Right lobe of liver (tissue), 6 donors: ENCODE measurements at places on chromosomes 13 and 19. TPM values are rescaled to one million over a fixed set of nuclear protein-coding genes. Genes with fewer than 3 reads are reported as not detected.

KRI1 gene
- total RNA-seq, result 8.4 TPM

CCDC8 gene
- 0.44 TPM for total RNA-seq

PLA2G4C gene
- total RNA-seq, result 3.8 TPM

ELSPBP1 gene
- total RNA-seq, result not detected

CYP2A6 gene
- total RNA-seq, result 374 TPM

ATP5F1D gene
- 240 TPM for total RNA-seq

DNA sequence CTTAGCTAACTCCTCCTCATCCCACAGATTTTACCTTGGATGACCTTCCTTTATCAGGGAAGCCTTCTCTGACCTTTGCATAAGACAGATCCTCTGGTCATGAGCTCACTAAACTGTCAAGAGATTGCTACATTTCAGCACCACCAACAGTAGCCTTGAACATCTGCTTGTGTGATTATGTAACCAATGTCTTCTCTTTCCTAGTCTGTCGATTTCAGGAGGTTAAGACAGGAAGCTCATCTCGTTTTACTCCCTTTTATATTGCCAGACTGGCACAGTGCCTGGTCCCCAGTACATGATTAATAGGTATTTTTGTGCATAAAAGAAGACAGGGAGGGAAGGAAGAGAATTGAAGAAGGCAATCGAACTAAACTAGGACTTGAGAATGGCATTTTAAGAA is 1697.7 kb downstream of the EFNB2 start:
- DNase-seq, result no peak

DNA sequence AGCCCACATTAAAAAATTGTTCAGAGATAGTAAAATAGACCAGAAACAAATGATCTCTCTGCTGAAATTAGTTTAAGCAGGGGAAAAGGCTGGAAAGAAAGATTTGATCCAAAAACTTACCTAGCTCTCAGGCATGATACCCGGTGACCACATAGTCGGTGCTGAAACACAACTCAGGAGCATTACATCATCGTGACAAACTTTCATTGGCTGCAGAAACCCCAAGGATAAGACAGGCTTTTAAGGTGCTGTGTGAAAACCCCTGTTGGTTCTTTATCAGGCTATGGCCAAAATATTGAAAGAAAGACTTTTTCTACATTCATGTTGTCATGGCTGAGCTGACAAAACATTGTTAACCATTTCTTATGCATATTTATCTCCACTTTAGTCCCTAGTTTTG is 171.7 kb upstream of the KLF12 start:
- DNase-seq, result no peak

DNA sequence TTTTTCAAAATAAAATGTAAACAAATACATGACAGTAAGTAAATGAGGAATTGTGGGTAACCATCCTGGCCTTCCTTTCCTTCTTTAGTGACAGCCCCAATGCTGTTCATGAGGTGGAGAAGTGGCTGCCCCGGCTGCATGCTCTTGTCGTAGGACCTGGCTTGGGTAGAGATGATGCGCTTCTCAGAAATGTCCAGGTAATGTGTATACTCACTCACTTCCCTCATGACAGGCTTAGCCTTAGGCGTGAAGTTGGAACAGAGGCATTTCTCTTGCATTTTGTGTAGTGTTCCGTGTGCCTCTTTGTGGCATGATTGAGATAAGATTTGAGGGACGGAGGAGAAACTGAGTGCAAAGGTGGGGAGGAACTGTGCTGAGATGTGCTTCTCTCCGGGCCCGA is 12.0 kb downstream of the NAXD start:
- no peak for DNase-seq

GRCh38 chr19:55199620-55200204 is 9.6 kb downstream of the PTPRH start:
- DNase-seq, result no peak

GRCh38 chr13:97385146-97385545 is 48.8 kb upstream of the RAP2A start:
- no peak for DNase-seq

GRCh38 chr13:46468570-46469463 is 81.8 kb upstream of the RUBCNL start:
- DNase-seq, result no peak

DNA sequence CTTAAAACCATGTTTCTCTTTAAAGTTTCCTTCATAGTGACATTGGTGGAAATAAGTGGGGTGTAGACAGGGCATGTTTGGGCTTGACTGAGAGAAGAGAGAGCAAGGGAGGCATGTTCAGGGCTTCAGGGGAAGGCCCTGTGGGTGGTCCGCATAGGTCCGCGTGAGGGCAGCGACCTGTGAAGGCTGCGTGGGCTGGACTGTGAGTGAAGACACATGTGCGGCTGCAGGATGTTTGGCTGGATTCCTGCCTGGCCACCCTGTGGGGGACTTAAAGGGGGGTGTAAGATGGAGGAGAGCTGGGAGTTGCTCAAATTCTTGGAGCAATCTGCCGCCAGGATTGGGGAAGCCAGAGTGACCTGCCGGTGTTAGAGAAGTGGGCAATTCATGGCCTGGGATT is 23.8 kb upstream of the KLF12 start:
- DNase-seq, result no peak

DNA sequence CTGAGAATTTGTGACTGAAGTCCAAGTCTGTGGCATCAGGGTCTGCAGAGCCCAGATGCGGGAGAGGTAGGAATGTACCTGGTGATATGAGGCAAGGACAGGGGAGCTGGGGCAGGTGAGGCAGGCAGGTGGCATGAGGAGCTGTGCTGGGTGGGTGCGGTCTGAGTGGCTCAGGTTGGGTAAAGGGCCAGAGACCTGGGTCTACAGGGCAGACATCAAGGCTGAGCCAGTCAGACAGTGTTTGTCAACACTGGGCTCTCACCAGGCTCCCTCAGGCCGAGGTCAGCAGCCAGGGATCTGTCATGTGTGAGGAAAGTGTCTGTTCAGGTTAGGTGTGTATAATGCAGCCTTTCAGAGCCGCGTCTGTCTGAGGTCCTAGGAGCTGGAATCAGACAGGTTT is 18.6 kb downstream of the GPI start:
- no peak for DNase-seq

DNA sequence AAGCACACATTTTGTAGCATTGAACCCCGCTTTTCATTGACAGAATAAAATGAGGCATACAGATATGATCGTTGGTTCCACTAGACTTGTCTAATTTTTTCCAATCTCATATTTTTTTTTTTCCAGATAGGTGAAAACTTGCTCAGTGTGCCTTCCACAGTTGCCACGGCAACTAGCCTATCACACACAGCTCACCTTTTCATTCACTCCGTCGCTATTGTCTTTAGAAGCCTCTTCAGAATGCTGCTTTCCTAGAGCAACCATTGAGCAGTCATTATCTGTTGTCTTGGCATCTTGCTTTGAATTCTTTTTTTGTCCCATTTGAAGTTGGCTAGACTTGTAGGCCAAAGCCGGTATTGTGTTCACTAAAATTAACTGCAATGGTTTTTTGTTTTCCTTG is 37.7 kb upstream of the ESD start:
- no peak for DNase-seq

DNA sequence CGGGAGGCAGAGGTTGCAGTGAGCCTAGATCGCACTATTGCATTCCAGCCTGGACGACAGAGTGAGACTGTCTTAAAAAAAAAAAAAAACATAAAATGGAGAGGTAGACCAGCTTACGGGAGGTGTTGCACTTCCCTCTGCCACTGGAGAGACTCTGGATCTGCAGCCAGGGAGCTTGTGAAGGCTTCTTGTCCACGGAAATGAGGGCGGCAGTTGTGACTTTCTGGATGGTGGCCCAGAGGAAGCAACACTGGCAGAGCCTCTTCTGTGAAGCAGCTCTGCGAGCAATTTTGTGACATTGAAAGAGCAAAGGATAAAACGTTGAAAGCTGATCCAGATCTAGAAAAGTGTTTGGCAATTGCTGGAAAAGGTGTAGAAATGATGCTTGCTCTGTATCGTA is 10.4 kb downstream of the SPINT2 start:
- DNase-seq, result no peak

DNA sequence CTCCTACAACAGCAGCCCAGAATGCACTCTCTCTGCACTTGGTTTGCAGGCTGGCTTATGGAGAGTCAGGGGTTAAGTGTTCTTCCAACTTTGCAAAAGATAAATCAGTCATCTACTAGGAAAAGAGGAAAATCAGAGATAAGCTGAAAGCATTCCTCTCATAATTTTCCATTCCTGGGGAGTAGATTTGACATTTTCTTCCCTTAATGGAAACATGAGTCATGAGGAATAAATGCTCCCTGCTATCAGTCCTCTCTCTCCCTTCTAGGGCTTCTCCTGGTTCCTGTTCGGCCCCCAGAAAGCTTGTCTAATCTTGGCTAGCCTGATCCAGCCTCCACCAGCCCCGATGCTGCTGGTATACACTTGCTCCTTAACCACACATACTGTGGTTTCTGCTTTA is 28.4 kb upstream of the ENOX1 start:
- DNase-seq, result no peak
